ENCODE measurements at places on chromosomes 7 and 10. TPM values are rescaled to one million over a fixed set of nuclear protein-coding genes. Genes with fewer than 3 reads are reported as not detected.

FAM237B gene
- total RNA-seq, result not detected

GRCh38 chr10:5619362-5620211, 46.8 kb downstream of the ASB13 start:
- DNase-seq, result no peak

- DNase-seq, result no peak
These were observed 7.7 kb downstream of the ASB10 start for GRCh38 chr7:151179287-151179860.

- no peak for DNase-seq
These were observed 90.7 kb downstream of the SRPK2 start for GRCh38 chr7:105297985-105298384.

DNA sequence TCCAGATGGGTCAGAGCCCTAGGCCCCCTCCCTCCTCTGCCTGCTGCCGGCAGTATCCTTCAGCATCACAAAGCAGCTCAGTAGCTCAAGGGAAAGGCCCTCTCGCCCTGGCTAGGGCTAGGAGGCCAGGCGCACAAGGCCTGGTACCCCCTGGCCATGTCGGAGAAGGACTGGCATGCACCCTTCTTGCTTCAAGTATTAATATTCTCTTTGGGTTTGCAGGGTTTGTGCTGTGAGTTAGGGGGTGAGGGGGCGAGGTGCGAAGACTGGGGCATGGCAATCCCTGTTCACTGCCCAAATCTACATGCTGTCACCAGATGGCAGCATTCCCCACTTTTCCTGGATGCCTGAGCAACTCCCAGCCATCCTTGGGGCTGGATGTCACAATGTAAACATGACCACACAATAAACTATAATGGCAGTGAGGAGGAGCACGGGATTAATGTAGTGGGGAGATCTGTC, 105.2 kb downstream of the NEURL1 start:
- DNase-seq, result peak; percentile 70

DNA sequence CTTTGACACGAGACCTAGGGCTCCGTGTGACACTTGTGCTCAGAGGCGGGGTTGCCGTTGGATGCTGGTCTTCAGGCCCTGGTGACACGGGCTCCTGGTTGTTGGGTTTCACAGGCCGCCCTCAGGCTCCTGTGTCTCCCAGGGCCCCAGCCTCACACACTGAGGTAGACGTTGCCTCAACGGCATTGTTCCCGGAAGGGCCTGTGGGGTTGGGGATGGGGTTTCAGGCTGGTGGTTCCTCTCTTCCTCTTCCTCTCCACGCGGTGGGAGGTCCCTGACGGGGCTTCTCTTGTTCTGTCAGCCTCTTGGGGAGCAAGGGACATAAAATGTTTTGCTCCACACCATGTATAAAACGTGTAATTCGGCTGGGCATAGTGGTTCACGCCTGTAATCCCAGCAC, 125.1 kb downstream of the TRRAP start:
- DNase-seq, result no peak

- no peak for DNase-seq
These were observed 496.2 kb downstream of the TNS3 start for GRCh38 chr7:47085491-47086275.

- no peak for DNase-seq
These were observed 180.5 kb downstream of the SUGCT start for GRCh38 chr7:40315277-40315676.

DNA sequence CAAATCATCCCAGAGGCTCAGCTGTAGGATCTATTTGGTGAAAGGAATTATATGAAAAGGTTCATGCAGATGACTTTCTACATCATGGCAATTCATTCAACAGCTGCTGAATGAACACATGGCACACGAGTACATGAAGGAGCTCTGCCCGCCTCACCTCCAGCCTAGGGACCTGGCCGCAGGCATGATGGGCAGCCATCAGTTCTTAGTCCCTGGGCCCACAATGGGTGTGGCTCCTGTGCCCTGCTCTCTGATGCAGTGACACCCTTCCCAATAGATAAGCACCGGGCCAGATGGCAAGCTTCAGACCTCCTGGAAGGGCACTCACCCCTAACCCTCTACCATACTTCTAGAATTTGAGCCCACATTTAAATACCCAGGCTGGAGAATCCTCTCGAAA, 3.5 kb downstream of the CHST15 start:
- DNase-seq, result no peak

FBH1 gene
- total RNA-seq, result 90.1 TPM

- DNase-seq, result no peak
These were observed 48.3 kb upstream of the DDC start for GRCh38 chr7:50613473-50613872.

DNA sequence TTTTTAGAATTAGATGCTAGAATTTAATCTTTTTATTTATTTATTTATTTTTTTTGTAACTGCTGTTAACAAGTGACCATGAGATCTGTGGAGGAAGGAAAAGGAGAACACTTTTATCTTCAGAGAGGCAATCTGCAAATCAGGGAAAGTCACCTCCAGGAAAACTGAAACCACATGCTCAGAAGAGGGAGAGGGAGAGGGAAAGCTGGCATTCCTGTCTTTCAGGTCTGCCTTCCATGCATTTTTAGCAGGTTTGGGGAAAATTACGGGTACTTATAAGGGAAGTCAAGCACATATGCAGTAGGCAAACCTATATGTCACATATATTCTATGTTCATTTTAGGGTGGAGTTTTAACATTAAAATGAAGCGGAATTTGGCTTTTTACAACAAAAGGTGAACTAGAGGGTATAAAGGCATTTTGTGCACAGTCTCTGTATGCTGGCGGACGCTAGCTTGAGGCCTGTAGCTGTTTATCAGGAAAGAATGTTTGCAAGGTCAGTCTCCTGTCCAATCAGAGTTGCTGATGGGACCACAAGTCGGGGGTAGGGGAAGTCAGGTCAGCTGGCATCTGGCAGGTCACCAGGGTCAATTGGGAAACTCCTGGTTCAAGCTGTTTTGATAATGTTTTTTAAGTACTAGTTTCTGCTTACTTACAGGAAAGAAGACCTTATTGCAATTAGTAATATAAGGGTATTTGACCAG, 333.5 kb downstream of the GPR158 start:
- no peak for DNase-seq

SPAM1 gene
- not detected for total RNA-seq

GRCh38 chr7:87057210-87057609, 2.2 kb downstream of the ELAPOR2 start:
- DNase-seq, result no peak

- DNase-seq, result no peak
These were observed 33.3 kb upstream of the ORC5 start for GRCh38 chr7:104241135-104241534.

ZMYND11 gene
- 8.3 TPM for total RNA-seq

GRCh38 chr7:142228537-142229104, 29.2 kb downstream of the PRSS58 start:
- no peak for DNase-seq

- DNase-seq, result no peak
These were observed 133.8 kb upstream of the HDAC9 start for GRCh38 chr7:18361756-18362155.

DNA sequence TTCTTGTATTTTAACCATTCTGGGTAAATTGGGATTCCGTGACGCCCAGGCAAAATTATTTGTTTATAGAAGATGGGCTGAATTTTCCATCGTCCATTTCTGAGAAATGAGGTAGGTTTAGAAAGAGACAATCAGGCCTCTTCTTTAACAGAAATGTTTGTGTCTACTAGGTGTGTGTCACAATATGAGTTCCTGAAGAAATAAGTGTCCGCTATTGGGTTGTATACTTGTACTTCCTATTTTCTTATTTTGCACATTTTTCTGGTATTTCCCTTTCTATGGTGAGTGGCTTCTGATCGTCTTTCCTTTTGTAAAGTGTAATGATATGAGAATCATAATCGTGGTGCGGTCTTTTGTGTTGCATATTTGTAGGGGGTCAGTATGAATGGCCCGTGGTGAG, 83.9 kb downstream of the TCF7L2 start:
- DNase-seq, result no peak

GRCh38 chr7:130429019-130429418, 11.8 kb downstream of the CEP41 start:
- DNase-seq, result no peak

DNA sequence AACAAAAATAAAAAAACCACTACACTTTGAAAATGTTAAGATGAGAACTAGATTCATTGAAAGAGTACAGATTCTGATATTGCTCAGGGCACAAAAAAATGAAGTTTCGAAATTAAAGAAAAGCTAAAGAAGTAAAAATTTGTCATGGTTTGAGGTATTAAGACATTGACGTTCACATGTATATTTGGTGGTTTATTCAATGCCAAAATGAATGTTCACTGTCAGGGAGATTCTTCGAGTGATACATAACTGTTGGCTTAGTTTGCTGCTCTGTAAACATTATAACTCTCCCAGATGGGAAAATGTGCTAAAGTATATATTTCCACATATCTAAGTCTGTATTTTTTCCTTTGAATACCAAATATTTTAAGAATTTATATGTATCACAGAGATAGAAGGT, 345.0 kb downstream of the SEMA3D start:
- DNase-seq, result no peak

DNA sequence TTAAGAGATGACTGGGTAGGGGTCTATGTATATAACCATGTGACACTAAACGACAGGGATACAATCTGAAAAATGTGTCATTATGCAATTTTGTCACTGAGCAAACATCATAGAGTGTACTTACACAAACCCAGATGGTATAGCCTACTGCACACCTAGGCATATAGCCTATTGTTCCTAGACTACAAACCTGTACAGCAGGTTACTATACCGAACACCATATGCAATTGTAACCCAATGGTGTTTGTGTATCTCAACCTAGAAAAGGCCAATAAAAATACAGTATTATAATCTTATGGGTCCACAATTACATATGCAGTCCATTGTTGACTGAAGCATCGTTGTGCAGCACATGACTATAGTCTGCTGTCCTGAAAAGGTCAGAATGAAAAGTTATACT, 22.9 kb downstream of the STRIP2 start:
- no peak for DNase-seq

TMEM236 gene
- 0.04 TPM for total RNA-seq

DNA sequence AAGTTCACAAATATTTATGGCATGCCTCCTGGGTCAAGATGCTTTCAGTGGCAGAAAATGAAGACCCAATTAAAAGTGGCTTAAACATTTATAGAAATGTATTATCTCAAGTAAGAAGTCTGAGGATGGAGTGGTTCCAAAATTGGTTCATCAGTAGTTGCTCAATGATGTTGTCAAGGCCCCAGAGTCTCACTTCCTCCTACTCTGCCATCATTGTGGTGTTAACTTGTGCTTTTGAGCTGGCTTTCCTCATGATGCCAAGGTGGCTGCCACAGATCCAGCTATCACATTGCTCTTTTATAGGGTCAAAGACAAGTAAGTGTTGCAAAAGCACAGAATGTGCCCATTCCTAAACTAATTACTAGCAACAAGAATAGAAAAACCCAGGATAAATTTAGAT, 404.6 kb upstream of the NRP1 start:
- no peak for DNase-seq

- no peak for DNase-seq
These were observed 194.1 kb downstream of the INHBA start for GRCh38 chr7:41508755-41509154.

GRCh38 chr7:100964630-100965029, 4.7 kb upstream of the MUC12 start:
- no peak for DNase-seq

GRCh38 chr10:118551535-118552100, 43.8 kb downstream of the PRLHR start:
- no peak for DNase-seq

GRCh38 chr7:156220078-156220605, 407.9 kb upstream of the SHH start:
- DNase-seq, result peak; percentile 29

- no peak for DNase-seq
These were observed 100.8 kb upstream of the STK17A start for GRCh38 chr7:43481902-43482678.

DNA sequence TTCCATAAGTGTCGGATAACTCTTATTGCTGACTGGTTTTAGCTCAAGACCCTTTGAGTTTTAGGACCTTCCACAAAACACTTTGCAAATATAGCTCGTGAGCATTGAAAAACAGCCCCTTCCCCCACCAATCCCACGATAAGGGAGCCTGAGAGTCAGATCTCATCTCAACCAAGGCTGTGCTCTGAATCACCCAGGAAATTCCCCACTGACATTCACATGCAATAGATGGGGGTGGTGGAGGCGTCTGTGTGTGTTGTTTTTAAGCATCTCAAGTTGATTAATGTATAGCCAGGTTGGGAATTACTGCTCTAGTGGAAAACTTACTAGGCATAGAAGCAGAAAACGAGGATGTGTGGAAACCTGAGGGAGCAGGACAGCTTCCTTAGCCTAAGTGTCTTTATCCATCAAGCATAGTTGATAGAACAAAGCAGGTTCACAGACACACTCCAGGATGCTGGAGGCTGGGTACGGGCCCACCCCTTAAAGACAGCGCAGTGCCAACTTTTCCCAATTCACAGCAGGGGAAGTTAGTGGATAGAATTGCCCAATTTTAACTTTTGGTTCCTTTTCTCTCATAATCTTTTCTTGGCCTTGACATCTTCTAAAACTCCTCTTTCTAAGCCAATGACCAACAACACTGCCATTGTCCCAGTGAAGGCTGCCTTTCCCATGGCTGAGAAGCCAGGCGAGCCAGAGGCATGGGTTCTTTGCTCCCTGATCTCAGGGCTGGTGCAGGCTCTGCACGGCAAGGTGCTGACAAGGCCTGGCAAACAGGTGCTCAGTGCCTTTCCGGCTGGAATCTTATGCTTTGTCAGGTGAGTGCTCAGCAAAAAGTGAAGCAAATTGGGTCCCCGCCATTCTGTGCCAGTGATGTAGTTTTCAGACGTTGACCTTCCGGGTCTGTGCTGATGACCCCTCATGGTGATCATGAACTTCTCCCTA, 98.5 kb upstream of the INSIG1 start:
- DNase-seq, result no peak

GPNMB gene
- total RNA-seq, result 6.3 TPM

TAS2R41 gene
- total RNA-seq, result not detected

GRCh38 chr10:50360077-50360850, 108.9 kb upstream of the ASAH2 start:
- DNase-seq, result no peak

GRCh38 chr10:87622314-87623004, 37.2 kb upstream of the PAPSS2 start:
- DNase-seq, result no peak

C10orf67 gene
- not detected for total RNA-seq

MYO1G gene
- 130 TPM for total RNA-seq

DNA sequence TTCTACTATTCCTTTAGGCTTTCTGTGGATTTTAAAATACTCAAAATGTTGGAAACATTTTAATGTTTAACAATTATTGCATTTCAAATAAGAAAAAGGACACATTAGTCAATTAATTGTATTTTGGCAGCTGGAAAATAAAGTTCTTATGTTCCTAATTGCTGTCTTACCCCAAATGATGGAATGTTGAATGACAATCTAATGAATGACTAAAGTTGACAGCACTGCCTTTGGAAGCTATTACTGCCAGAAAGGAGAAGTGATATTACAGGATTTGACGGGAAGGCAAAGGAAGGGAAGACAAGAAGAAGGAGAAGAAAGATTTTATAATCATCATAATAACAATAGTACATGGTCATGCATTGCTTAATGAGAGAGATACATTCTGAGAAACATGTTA, 23.4 kb upstream of the TMEM229A start:
- no peak for DNase-seq

Data from Karpas-422 (cell line).